NCI-H1436 (cell line): ENCODE measurements at places on chromosomes 6 and 20.

DNA sequence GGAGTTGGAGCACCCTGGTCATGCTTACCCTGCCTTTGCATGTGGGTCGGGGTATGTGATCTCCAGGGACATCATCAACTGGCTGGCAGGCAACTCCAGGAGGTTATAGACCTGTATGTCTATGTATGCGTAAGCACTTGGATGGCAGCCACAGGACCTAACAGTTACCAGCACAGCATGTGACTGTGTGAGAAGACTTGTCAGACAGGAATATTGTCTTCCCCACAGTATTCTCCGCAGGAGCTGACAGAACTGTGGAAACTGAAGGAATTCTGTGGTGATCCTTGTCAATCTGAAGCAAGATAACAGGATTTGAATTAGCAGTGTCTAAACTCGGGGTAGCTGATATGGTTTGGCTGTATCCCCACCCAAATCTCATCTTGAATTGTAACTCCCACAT is 59.2 kb downstream of the TMEM244 start:
- DNase-seq: no peak

GRCh38 chr6:111971866-111972532 is 81.9 kb upstream of the CCN6 start:
- no peak for DNase-seq

DNA sequence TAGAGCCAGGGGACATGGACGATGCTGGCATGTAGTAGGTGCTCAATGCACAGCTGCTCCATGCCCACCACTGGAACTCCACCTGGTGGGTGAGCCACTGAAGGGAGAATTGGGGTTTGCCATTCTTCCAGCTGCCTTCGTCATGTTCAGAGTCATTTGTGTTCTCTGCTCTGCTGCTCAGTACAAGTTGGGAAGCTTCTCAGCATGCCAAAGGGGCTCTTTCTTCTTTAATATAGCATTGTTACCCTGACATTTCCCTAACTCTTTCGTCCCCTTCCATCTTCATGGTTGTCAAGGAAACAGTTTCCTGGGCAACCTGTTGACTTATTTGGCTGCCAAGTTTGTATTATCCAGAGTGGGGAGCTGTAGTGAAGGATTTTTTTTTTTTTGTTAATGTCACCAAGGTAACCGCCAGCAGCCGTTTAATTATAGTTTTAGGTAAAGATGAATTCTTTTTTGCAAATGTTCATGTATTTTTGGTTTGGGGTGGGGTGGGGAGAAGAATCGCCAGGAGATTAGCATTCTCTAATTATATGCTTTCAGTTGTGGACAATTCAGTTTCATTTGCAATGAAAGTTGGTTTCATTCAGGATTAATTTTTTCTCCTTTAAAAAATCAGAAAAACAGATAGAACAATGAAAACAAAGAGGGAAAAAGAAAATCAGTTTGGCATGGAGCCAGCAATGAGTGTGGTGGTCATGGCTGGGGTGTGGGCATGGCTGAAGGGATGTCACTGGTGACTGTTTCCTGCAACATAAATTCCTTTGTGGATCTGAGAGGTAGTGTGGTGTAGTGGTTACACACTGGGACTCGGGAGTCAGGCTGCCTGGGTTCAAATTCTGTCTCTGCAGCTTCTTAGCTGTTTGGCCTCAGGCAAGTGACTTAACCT is 73.0 kb upstream of the KCNG1 start:
- DNase-seq: peak; percentile 78

DNA sequence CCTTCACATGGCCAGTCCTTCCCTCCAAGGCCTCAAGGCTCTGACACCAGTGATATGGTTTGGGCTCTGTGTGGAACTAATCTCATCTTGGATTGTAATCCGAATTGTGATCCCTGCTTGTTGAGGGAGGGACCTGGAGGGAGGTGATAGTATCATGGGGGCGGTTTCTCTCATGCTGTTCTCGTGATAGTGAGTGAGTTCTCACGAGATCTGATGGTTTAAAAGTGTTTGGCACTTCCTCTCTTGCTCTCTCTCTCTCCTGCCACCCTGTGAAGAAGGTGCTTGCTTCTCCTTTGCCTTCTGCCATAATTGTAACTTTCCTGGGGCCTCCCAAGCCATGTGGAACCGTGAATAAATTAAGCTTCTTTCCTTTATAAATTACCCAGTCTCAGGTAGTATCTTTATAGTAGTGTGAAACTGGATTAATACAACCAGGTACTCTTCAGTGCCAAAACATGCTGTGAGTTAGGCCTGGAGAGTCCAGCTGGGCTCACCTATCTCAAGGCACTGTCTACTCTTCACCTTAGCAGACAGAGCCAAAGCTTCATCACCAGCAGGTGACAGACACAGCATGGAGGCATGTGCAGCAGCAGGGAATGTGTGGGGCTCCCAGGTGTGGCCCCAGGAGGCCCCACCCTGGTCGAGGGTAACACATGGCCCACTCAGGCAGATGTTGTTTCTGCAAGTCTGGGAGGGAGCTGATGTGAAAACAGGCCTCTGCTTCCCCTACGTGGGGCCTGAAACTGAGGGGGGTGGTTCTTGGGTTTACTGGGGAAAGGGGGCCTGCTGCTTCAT is 97.5 kb upstream of the CDYL start:
- DNase-seq: no peak

- no peak for DNase-seq
Measured at GRCh38 chr6:91483415-91484105, 896.7 kb upstream of the MAP3K7 start.

- DNase-seq: no peak
Measured at GRCh38 chr20:8132484-8133309, 631 bp downstream of the PLCB1 start.

GRCh38 chr20:820323-820953 is 13.1 kb upstream of the FAM110A start:
- no peak for DNase-seq

GRCh38 chr20:45444050-45444449 is 25.5 kb upstream of the WFDC2 start:
- no peak for DNase-seq

- DNase-seq: no peak
Measured at GRCh38 chr6:140062043-140063020, 687.9 kb upstream of the CITED2 start.

DNA sequence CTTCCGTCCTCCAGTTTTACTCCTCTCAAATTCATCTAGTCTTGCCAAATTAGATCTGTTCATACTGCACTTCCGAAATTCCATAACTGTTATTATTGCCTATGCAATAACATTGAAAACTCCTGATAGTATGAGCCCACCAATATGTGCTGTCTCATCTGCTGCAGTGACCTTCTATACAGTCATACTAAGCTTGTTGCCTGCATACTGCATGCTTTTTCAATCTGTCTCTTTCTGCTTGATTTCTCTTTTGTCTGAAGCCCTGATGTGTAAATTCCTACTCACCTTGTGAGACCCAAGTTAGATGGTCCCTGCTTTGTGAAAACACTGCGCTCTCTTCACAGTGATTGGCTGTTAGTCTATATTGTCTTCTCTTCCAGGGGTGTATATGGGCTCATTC is 1.1 kb downstream of the TBP start:
- no peak for DNase-seq

GRCh38 chr20:2755451-2756055 is 44.9 kb downstream of the CPXM1 start:
- DNase-seq: no peak

DNA sequence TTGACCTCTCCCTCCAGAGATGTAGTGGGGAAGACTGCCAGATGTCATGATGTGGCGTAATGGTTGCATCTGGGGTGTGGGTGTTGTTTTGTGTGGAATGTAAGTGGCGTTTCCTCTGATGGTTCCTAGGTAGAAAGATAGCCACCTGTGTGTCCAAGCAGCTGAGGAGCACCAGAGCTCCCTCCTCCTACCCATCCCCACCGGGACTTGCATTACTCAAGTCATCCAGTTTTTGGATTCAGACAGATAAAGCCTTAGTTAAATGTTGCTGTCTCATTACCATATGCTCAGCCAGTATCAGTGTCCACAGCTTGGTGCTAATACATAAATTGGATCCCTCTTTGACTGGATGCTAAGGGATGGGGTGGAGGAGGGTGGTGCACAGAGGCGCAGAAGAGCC is 282.3 kb downstream of the TBC1D7 start:
- DNase-seq: no peak

GRCh38 chr20:41279546-41280225 is 37.8 kb downstream of the ZHX3 start:
- DNase-seq: no peak

DNA sequence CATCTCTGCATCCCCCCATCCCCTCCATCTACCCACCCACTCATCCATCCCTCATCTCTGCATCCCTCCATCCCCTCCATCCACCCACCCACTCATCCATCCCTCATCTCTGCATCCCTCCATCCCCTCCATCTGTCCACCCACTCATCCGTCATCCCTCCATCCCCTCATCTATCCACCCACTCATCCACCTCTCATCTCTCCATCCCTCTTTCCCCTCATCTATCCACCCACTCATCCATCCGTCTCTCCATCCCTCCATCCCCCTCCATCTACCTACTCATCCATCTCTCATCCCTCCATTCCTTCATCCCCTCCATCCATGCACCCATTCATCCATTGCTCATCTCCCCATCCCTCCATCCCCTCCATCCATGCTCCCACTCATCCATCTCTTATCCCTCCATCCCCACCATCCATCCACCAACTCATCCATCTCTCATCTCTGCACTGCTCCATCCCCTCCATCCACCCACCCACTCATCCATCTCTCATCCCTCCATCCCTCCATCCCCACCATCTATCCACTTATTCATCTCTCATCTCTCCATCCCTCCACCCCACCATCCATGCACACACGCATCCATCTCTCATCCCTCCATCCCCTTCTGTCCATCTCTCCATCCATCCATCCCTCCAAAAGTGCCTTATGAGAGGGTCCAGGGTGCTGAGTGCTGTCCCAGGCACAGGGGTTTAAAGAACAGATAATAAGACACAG is 51.4 kb downstream of the WDR27 start:
- no peak for DNase-seq
